ENCODE measurements at places on chromosomes 7 and 10.

DNA sequence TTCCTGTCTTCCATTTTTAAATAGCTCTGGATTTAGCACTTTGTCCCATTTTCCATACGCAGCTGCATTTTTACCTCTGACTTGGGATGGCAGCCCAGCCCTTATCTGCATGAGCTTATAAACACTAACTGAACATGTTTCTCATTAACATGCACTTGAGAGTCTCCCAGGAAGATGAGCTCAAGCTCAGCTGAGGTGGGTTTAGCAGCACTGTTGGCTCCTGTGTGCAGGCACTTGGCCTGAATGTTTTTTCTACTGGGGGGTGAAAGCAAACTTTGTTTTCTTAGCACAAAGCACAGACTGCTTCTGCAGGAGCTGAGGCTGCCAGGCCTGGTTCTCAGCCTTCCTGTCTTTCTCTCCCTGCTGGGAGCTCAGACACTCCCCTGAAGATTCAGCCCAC is 1093.6 kb upstream of the AUTS2 start:
- DNase-seq = peak; percentile 62

GRCh38 chr7:133853706-133854276 is 273.3 kb upstream of the LRGUK start:
- no peak for DNase-seq

GRCh38 chr7:6227294-6227846 is 45.1 kb downstream of the CYTH3 start:
- DNase-seq = peak; percentile 89

DNA sequence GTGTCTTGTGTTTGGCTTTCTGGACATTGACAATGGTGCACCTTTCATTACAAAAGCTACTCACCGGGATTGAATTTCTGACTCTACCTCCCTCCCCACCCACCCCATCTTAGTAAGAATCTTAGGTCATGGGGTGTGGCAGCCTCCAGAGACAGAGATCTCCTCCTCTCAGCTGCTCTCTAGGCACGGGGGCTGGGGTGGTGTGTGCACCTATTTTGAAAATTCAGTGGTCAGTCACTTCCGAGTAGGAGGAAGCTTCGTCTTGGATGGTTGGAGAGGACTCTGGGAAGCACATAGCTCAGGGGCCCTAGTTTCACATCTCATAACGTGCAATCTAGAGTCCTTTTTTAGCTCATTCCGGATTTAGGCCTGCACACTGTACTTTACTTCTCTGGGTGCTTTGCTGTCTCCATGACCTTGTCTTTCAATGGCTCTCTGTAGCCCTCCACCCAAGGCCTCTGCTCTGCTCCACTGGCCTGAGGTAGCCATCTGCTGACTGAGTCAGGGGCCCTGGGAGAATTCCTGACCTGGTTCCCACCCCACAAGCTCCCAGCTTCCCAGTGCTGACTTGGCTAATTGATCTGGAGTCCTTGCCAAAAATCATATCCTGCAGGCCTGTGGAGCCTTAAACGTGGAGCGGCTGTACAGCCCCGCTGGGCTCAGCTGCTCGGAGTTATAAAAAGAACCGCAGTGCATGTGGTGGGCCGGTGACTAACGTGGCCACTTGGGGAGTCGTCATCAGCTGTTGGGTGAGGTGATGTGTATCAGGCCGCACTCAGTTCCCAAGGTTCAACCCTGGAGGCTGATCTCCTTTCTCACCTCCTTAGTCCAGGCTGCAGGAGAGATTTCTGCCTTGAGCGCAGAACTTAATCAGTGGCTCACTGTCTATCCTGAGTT is 19.3 kb upstream of the ADAMTS14 start:
- peak; percentile 91 for DNase-seq

- no peak for DNase-seq
These were observed 86.3 kb downstream of the PALS2 start for GRCh38 chr7:24659505-24659904.

DNA sequence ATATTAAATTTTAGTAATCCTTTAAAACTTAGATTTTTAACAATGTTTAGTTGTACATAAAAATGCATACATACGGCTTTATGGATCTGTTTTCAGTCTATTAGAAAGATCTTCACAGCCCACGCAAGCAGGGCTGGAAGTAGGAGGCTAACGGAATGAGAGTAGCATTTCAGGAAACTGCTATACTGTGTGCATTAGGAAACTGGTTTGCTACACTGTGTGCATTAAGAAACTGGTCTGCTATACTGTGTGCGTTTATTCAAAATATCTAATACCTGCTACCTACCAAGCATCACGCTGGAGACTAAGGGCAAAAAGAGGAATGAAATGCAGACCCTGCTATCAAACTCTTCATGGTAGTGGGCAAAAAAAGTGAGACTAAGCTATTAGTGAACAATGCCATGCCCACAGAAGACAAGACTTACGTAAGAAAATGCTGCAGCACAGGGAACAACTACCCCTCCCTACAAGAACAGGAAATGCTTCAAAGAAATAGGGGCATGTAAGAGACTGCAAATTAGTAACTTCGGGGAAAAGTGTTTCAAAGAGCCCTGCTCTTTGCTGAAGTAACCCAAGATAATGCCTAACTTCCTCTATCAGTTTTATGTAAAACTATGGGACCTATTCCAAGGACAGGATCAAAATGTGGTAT is 11.3 kb downstream of the RAB11FIP2 start:
- DNase-seq = no peak

- no peak for DNase-seq
These were observed 9.7 kb upstream of the TARP start for GRCh38 chr7:38283107-38283506.

- DNase-seq = no peak
These were observed 57.5 kb downstream of the FANK1 start for GRCh38 chr10:125953778-125954385.

DNA sequence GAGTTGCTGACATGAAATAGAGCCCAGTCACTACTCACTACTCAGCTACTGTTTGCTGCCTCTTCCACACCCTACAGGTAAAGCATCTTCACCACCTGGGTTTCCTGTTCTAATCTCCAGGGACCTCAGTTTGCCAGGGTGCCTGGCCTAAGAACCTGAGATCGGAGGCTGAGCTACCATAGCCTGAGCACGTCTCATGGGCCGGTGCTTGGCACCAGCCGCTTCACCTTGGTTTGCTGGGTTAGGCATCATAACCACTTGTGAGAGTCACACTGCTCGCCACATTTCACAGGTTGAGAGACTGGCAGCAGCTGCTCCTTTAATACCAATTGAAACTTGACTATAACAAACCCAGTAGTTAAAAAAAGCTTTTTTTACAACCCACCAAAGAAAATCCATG is 75.1 kb downstream of the EMX2 start:
- no peak for DNase-seq

DNA sequence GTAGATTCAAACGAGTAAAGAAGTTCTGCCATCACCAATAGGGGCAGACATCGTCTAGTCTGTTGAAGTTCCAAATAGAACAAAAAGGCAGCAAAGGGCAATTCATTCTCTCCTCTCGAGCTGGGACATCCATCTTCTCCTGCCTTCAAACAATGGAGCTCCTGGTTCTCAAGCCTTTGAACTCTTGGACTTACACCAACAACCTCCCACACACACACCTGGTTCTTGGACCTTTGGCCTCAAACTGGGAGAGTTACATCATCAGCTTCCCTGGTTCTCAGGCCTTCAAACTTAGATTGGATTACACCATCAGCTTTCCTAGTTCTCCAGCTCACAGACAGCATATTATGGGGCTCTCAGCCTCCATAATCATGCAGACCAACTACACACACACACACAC is 9.8 kb upstream of the GIMAP5 start:
- no peak for DNase-seq

DNA sequence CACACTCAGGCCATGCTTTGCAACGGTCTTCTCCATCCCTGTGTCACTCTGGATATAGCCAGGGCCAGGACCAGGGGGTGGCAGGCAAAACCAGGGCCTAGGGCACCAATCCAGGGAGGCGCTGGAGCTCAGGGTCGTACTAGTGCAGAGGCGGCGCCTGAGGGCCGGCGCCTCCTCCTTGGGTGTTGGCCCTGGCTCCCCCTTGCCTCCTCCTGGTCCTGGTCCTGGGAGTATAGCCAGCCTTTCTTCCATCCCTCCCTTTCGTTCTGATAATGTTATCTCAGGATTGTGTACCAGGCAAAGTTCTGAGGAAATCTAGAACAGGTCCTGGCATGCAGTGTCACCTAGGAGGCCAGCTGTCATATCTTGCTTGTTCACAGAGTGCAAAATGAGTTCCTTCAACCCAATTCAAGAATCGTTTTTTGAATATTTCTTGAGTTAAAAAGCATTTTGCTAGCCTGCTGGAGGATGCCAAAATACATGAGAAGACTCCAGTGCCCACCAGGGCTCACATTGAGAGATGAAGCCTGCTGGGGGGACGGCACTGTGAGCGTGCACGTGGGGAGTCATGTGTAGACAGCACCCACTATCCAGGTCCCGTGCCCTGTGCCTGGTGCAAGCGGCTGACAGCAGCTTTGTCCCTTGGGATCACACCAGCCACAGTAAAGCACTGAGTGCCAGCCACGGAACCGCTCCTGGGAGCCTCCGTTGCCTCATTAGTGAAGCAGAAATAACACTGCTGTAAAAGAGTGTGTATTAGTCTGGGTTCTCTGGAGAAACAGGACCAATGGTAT is 106.9 kb upstream of the C7orf33 start:
- DNase-seq = no peak

GRCh38 chr7:142854372-142855113 is at the start of gene EPHB6:
Gene EPHB6 (plus strand): TSS chr7:142855076. CDS start chr7:142863228, 8,152 bp downstream.
- peak; percentile 83 for DNase-seq

- DNase-seq = peak; percentile 48
These were observed 85.8 kb upstream of the EGFR start for GRCh38 chr7:54932818-54933543.

DNA sequence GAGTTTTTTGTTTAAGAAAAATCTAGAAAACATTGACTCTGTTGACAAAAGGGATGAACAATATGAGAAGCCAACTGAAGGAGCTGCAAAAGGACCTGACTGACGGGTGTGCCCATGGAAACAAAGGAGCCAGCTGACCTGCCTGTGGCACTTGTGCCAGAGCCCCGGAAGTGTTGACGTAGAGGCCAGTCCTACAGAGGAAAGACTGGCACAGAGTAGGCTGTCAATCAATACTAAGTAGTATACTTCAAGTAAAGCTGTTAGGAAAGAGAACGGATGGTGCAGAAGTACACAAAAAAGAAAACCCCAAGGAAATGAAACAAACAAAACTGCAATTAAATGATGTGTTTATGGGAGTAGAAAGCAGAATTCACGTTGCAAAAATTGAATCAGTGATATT is 19.0 kb upstream of the ABI1 start:
- DNase-seq = no peak

GRCh38 chr7:66615699-66616098 is 13.0 kb upstream of the KCTD7 start:
- DNase-seq = no peak

- no peak for DNase-seq
These were observed 28.0 kb downstream of the TTYH3 start for GRCh38 chr7:2659556-2660358.

DNA sequence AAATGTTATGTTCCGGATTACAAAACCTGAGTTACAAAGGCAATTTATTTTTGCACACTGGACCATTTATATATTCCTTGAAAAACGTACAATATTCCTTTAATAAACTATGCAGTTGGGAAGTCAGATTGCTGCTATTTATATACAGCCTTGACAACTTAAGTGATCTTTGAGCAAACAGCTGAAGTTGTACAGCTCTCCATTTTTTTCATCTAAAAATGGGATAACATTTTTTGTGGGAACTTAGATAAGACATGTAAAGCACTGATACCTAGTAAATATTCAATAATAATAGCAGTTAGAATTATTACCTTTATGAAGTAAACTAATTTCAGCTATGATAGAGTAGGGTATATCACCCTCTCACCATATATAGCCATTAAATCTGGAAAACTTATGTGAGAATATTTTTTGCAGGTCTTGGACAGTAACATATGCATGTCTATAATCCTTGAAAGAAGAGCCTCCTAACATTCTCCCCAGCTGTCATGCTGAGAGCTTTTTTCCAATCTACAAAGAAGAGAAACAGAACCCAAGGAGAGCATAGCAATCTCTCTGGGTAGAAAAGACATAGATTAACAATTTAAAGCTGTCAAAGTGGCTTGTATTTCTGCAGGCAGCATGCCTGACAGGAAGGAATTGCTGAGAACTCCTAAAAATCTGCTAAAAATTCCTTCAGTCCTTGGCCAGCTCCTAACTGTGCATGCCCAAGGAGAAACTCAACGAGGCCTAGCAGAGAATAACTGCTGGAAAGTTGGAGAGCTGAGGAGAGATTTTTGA is 326.0 kb downstream of the CRPPA start:
- DNase-seq = peak; percentile 33

DNA sequence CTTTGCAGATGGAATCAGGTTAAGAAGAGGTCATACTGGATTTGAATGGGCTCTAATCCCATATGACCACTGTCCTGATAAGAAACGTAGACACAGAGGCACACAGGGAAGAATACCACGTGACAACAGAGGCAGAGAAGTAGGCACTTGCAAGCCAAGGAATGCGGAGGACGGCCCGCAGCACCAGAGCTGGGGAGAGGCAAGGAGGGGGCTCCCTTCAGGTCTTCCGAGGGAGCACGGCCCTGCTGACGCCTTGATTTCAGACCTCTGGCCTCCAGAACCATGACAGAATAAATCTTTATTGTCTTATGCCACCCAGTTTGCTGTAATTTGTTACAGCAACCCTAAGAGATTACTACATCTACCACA is 44.7 kb upstream of the TMEM213 start:
- DNase-seq = no peak

GRCh38 chr10:110613341-110613995 is 30.7 kb upstream of the RBM20 start:
- no peak for DNase-seq

DNA sequence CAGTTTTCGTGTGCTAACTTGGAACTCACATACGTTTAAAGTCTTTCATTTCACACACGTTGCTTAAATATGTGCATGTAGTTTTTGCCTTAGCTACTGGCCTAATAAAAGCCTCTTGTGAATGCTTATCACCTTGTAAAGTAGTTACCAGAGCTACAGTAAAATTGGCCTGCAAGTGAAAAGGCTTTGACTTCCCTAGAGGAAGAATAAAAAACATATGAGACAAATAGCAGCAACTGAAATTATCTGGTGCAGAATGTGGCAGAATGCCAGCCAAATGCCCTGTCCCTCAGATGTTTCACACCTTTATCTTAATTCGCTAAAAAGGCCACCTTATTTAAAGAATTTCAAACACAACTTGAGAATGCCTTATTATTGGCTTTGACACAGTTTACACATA is 28.1 kb upstream of the RPA3 start:
- DNase-seq = no peak

GRCh38 chr10:6062101-6062771 is at the start of gene IL2RA:
Gene IL2RA (minus strand): TSS chr10:6062367. CDS start chr10:6062151, 216 bp downstream.
- DNase-seq = no peak

- DNase-seq = no peak
These were observed 32.1 kb downstream of the PFKP start for GRCh38 chr10:3099291-3100092.

DNA sequence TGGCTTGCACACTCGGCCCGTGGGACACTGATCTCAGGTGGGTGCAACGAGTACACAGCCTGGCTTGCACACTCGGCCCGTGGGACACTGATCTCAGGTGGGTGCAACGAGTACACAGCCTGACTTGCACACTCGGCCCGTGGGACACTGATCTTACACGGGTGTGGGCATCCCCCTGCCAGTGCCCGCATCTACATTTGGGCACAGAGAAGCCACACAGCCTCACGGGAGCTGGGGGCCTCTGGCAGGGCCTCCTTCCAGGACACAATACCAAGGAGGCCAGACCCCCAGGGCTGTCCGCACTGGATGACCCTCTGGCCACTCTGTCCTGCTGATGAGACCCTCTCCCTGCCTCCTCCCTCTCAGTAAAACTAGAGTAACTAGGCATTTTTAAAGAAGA is 330.5 kb downstream of the DNAJB6 start:
- no peak for DNase-seq

GRCh38 chr10:85916994-85917573 is 449.5 kb downstream of the GRID1 start:
- peak; percentile 62 for DNase-seq

All from muscle of arm (tissue), 14 donors.